ENCODE measurements at places on chromosomes 7 and 10.

DNA sequence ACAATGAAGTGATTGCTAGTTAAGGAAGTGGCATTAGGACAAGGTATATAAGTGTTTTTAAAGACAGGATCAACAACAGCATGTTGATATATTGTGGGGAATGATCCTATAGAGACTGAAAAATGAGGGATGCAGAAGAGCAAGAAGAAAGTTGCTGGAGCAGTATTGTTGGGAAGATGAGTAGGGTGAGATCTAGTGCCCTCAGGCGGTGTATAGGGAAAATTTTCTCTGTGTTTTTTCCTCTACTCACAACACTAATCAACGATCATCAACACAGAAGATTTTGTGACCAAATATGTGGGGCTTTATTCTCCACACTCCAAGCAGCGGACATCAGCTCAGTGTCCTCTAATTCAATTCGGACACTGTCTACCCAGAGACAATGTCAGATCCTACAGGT is 9.6 kb upstream of the PTTG1IP2 start:
- DNase-seq = no peak

DNA sequence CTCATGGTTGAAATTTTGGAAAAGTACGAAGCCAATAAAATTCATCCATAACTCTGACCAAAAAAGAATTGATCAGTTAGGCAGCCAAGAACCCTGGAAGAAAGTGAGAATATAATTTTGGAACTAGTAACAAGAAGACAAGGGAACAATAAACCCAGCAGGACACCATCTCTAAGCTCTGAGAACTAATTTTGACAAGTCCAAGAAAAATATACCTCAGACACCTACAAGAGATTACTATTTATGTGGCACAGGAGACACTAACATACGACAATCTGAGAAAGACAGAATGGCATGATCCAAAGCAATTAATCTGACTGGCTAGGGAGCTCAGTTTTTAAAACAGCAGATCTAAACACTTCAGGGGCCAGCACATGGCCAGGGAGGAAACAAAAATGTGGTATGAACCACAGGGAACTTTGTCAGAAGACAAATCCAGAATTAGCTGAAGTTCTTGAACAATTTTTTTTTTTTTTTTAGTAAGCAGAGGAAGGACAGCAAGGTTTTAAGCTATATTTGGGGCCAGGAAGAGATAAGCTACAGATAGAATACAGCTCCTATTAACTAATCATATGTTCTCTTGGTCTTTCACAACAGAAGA is 38.9 kb downstream of the PARD3 start:
- no peak for DNase-seq

DNA sequence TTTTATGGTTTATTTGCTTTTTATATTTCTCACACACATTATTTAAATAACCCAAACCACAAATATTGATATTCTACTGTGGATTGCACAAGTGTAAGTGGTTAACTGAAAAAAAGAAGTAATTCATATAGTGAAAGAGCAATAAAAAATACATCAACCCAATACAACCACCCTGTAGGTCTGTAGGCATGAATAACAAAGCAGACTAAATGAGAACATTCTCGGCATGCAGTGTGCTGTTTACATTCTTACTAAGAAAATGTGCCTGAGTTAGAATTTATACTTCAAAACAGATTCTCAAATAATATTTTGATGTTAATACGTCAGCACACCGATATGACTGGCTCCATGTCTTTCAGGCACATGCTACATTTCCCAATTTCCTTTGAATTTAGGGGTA is 660.8 kb downstream of the MAGI2 start:
- DNase-seq = no peak

DNA sequence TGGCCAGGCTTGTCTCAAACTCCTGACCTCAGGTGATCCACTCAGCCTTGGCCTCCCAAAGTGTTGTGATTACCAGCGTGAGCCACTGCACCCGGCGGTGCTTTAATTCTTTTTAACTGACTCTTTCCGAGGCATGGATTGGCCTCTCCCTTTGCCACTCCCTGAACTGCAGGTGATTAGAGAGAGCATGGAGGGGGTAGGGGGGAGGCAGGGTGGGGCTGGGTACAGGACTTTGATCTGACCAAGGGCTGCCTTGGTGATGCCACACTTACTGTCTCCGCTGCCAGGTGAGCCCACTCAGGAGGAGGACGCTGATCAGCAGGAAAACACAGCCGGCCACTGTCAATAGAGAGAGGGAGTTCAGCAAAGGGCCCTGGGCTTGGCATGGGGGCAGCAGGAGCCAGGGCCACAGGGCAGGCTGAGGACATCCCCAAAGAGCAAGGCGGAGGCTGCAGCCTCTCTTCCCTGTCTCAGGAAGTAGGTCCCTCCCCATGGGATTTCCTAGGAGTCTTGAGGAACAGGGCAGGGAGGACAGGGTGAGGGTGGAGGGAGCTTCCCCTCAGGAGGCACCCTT is 40.5 kb upstream of the IL15RA start:
- no peak for DNase-seq

DNA sequence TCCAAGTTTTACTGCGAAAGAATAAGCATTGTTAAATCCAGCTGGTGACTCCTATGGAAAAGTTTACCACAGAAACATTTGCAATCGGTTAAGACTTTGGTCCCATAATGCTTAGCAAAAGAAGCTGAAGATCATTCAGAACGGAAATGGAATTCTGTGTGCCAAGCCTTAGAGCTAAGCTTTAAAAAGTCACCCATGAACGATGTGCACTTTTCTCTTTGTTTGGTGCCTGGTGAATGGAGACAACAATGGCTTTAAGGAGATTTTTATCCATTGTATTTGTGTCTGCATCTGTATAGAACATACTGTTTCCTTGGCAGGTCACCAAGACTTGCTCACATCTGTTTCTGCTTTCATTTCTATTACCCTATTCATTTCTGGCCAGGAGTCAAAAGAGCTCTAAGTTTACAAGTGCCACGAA is 26.3 kb upstream of the COL1A2 start:
- no peak for DNase-seq

- no peak for DNase-seq
Observed at GRCh38 chr7:45589915-45590678, 15.9 kb downstream of the ADCY1 start.

All from activated T-helper 9 cell treated with anti-CD3 and anti-CD28 coated beads, Interleukin-2, amount 50 U/mL, for 16 hours (primary cell).